ENCODE measurements at places on chromosomes 3 and 15.

DNA sequence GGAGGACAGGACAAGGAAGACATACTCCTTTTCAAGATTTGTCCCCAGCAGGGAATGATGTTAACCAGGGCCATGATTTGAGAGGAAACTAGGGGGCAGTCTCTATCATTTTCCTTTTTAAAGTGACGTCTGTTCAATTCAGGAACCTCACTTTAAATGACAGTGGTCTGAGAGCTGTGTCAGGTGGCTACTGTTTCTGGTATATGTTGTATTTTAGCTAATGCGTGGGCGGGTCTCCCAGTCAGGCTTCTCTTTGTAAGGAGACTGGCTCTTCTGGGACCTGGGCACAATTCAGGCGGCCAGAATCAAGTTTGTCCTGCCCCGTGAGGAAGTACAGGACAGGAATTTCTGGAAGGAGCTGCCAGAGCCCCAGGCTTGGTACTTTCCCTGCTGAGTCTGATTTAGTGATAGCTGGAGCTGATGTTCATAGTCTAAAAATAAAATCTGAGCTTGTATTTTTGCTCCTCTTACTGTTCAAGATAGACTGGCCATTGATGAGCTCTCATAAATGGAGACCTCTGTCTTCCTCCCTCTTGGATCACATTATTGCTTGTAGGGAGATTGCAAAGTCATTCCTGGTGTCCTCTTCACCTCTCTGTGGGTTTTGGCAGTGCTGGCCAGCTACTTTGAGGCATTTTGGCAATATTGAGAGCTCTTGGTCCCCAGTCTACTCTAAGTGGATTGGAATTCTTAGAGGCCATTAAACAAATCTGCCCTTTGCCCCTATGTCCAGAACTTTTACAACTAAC lies 25.6 kb downstream of the SQOR start:
- DNase-seq, result no peak
- H3K4me3 ChIP-seq, result no peak overlapping the region
- H3K27ac ChIP-seq, result no peak overlapping the region
- H3K36me3 ChIP-seq, result no peaks in the 10 kb centered on the region
- H3K4me1 ChIP-seq, result no peaks in the 10 kb centered on the region

DNA sequence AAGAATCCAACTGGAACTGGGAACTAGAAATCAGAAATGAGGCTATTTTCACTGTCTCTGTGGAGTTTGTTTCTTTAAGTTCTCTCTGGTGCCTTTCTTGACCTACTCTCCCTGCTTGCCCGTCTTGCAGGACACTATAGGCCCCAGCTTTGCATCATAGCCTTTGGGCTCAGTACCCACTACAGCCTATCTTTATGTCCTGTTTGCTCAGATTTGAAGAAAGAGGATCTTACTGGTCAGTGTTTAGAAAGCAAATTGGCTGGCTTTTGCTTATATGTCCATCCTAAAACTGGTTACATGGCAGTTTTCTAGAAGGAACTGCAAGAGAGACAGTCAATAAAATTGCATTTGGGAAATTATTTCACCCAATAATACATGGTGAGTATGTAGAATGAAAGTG lies 231.8 kb upstream of the TBL1XR1 start:
- H3K4me1 ChIP-seq, result peaks cover 3% of the 10 kb centered on the region
- H3K27ac ChIP-seq, result no peak overlapping the region
- no peaks in the 10 kb centered on the region for H3K36me3 ChIP-seq
- H3K27me3 ChIP-seq, result no peaks in the 10 kb centered on the region

DNA sequence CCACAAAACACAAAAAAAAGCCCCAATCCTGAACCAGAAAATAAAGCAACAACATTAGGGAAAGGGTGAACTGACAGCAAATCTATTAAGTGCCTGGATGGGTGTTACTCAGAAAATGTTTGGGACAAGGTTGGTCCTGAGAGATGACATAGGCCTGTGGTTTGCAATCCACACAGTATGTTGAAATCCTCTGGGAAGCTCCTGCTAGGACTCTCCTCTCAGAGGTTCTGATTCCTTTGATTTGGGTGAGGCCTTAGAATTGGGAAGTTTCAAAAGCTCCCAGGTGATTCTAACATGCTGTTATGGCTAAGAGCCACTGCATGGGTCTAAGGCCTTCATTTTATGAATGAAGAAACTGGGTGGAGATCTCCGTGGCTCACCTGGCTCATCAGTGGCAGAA lies 18.4 kb downstream of the CLDN1 start:
- no peaks in the 10 kb centered on the region for H3K4me1 ChIP-seq
- no peak overlapping the region for H3K4me3 ChIP-seq
- DNase-seq, result no peak

- H3K4me3 ChIP-seq, result no peak overlapping the region
- H3K36me3 ChIP-seq, result no peaks in the 10 kb centered on the region
- no peak for DNase-seq
- H3K27me3 ChIP-seq, result no peaks in the 10 kb centered on the region
- H3K27ac ChIP-seq, result no peak overlapping the region
Observed at GRCh38 chr15:36814105-36814504, 234.7 kb downstream of the CDIN1 start.

DNA sequence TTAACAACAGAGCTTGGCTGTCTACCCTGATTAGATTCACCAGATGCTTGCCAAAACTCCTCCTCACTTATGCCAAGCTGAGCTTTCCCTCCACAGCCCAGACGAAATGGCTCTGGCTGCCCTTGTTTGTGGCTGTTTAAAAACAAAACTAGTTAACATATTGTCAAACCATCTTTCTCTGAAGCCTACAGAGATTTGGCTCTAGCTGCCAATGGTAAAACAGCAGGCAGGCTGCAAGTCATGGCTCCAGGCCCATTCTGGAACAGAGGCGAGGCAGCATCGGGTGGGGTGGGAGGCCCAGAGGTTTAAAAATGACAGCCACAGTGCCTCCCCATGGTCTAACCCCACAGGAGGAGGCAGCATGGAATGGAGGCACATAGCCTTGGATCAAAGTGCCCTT lies 75.9 kb downstream of the SCN5A start:
- H3K27ac ChIP-seq, result no peak overlapping the region
- no peaks in the 10 kb centered on the region for H3K36me3 ChIP-seq
- no peak for DNase-seq
- no peaks in the 10 kb centered on the region for H3K27me3 ChIP-seq
- H3K4me3 ChIP-seq, result no peak overlapping the region

DNA sequence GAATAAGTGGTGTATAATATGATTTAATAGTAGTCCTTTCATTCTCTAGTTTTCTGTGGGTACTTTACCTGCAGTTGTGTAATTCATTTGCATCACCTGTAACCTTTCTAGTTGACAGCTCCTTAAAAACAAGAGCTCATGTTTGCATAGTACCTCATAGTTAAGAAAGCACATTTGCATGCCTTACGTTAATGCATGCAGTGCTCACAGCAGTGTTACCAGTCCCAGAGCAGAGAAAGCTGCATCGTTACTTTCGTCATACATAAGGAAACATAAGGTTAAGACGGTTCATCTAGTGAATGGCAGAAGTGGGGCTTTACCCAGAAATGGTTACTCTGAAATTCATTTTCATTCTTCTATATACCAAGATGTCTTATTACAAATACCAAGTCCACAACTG lies 111.3 kb downstream of the AKAP13 start:
- H3K36me3 ChIP-seq, result no peaks in the 10 kb centered on the region
- H3K27me3 ChIP-seq, result no peaks in the 10 kb centered on the region
- DNase-seq, result no peak
- no peaks in the 10 kb centered on the region for H3K4me1 ChIP-seq
- H3K4me3 ChIP-seq, result no peak overlapping the region
- H3K27ac ChIP-seq, result no peak overlapping the region

DNA sequence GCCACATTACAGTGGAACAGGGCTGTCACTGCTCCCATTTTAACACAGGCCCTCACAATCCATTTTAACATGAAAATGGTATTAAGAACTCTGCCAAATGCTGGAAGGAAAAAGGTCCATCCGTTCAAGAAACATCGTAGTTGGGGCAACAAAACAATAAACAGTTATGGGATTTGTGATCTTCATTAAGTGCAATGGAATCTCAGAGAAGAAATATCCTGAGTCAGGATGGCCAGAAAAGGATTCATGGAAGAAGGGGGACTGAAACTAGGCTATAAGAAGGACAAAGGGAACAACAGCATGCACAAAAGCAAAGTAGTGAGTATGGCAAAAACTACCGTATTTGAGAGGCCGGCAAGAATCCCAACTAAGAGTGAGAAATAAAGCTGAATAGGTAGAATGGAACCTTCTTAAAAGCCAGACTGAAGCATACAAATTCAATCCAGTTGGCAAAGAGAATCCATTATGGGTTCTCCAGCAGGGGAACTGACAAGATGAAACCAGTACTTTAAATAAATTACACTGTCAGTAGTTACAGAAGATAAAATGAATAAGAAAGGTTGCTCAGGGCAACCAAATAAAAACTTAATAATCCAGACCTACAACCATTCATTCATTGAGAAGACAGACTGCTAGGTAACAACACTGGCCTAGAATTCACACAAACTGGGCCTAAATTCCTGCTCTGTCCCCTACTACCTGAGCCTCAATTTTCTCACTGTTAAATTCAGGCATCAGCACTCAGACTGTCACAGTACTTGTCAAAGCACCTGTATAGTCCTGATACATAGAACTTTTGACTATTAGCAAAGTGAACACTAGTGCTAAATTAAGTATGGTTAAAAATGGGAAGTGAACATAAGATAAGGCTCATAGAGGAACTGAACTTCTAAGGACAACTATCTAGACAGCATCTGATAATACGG lies 6.3 kb downstream of the TBL1XR1 start:
- no peak overlapping the region for H3K27ac ChIP-seq
- peaks cover 3% of the 10 kb centered on the region for H3K36me3 ChIP-seq
- H3K27me3 ChIP-seq, result no peaks in the 10 kb centered on the region
- no peak for DNase-seq

GRCh38 chr3:12451481-12451880 lies 32.8 kb upstream of the TSEN2 start:
- no peaks in the 10 kb centered on the region for H3K4me1 ChIP-seq
- H3K36me3 ChIP-seq, result no peaks in the 10 kb centered on the region
- H3K27ac ChIP-seq, result no peak overlapping the region
- DNase-seq, result no peak

DNA sequence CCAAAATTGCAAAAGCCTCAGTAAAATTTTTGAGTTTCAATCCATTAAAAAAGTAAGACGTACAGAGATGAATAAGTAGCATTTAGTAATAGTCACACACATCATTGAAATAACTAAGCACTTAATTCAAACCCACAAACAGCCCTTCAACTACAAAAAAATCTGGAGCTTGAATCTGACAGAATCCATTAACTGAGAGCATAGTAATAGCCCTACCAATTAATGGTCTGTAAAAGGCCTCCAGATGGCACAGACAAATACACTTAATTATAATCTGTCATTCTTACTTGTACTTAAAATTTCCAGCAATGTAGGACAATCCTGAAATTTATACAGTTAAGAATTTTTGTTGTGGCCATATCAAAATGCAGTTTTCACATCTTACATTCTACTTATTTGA lies 246.9 kb downstream of the VGLL3 start:
- H3K27ac ChIP-seq, result no peak overlapping the region
- H3K4me1 ChIP-seq, result no peaks in the 10 kb centered on the region
- H3K4me3 ChIP-seq, result no peak overlapping the region
- H3K36me3 ChIP-seq, result no peaks in the 10 kb centered on the region
- DNase-seq, result no peak
- H3K27me3 ChIP-seq, result no peaks in the 10 kb centered on the region

Measured in H1 (cell line).